AG20443 (cell line): ENCODE measurements at places on chromosomes 7 and 10.

DNA sequence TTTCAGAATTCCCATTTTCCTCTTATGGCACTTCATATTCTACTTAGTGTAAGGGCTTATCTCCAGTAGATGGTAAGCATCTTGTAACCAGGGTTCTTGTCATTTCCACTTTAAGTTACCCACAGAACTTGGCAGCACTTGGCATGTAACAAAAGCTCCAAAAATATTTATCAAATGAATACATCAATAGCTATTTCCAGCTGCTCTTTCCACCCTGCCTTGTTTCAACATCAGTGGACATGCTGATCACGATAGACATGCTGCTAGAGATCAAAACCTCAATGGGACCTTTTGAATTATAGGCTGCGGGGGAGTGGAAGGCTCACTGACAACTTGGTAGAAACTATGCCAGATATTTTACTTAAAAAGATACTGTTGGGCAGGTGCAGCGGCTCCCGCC lies 32.9 kb downstream of the HOXA1 start:
- no peak for DNase-seq

GRCh38 chr10:114541081-114541796 lies 116.8 kb downstream of the ABLIM1 start:
- DNase-seq, result peak; percentile 82

GRCh38 chr10:132520177-132520811 lies 17.3 kb upstream of the INPP5A start:
- DNase-seq, result peak; percentile 55

DNA sequence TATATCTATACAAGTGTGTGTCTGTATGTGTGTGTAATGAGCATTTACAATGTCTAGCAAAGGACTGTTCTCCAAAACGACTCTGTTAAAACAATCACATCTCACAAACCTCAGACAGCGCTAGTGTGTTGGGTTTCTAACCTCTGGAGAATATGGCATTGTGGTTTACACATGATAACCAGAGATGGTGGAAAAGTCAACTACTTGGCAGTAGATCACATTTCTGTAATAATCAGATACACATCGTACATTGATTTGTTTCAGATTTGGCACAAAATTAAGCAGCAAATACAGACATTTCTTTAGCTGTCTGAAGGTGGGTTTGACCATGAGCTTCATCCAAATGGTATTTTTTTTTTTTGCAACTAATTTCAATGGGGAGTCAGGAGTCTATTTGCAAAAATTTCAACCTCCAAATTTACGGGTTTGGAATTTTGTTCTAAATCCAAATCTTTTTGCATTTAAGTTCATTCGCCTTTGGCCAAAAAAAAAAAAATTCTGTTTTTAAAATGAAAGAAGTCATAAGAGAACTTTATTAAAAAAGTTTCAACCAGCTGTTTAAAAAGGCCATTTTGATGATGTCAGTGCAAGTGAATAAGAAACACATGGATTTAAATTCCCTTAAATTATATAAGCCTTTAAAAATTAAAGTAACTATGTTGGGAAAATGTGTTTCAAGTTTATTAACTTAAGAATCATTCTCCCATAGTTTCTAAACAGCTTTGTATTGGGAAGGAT lies 127.8 kb downstream of the TMEM26 start:
- DNase-seq, result no peak

DNA sequence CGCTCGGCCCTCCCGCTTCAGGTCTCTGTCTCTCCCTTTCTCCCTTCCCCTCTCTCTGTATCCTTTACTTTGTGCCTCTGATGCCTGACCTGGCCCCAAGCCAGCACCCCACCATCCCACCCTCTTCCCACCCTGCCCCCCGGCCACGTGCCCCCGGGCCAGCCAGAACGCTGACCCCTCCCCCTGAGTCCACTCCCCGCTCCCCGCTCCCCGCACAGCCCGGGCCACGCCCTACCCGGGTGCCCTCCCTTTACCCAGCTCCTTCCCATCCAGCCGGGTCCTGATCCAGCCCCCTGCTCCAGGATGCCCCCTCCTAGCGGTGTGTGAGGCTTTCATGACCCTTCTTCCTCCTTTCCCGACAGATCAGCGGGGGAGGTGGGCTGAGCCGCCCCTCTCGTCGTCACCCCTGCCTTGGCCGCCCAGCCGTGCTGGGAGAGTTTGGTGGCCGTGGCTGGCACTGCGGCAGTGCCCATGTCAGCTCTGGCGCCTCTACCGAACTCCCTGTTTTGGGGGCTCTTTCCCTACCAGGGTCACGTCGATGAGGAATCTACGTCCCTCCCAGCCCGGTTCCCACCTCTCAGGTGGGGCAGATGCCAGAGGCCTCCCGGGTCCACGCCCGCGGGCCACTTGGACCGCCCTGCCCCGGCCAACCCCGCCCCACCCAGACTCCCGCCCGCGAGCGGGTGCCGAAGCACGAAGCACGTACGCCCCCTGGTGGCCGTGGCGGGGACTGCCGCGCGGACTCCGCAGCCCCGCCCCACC lies 127.4 kb downstream of the UBE2H start:
- peak; percentile 94 for DNase-seq

DNA sequence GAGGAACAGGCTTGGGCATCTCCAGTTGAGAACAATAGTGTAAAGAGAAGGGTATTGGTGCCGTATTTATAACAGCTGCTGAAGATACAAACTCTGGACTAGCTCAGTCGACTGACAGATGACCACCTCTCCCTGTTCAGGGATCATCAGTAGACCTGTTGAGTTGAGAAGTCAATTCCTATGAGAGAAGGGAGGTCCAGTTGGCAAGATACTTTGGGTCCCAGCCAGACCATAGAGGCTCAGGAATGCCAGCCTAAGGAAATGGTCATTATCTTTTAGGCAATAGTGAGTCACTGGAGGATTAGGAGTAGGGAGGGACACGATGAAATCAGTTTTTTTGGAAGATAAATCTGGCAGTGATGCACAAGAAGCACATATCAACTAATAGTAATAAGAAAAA lies 202.9 kb downstream of the TRIL start:
- peak; percentile 76 for DNase-seq

DNA sequence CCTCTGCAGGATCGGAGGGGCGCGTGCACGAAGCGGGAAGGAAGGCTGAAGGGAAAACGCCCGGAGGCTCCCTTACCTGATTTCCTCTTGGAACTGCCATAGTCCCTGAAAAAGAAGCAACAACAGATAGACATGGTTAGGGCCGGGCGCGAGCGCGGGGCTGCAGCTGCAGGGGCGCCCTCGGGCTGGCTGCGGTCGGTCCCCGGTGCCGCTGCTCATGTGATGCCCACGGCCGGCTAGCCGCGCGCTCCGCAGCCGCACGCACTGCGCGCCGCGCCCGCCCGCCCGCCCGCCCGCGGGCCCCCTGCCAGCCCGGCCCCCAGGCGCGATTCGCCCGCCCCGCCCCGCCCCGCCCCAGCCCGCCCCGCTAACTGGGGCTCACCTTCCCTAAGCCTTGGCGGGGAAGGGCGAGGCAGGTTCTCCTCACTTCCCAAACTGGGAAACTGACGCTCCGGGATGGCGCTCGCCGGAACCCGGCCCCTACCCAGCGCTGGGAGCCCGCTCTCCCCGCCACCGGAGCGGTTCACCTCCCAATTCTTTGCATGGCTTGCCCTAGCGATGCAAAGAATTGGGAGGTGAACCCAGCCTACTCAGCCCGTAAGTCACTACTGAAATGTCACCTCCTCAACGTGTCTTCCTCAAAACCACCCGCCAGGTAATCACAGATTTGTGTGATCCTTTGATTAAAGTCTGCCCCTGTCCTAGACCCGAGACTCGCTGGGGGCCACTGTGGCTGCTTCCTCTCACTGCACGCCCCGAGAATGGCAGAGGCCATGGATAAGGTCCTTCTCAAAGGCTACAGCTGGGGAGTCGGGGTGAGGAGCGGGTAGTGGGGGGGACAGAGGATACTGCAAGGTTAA lies 162.2 kb downstream of the SH3PXD2A start:
- peak; percentile 77 for DNase-seq

GRCh38 chr7:51569176-51569575 lies 252.6 kb upstream of the COBL start:
- no peak for DNase-seq
